Kidney tubule cell (primary cell): ENCODE measurements at places on chromosomes 5 and 9.

- no peak for DNase-seq
Observed at GRCh38 chr9:134590240-134591081, 51.1 kb upstream of the COL5A1 start.

- peak; percentile 82 for DNase-seq
Observed at GRCh38 chr9:112866662-112867274, 23.9 kb downstream of the SLC46A2 start.

DNA sequence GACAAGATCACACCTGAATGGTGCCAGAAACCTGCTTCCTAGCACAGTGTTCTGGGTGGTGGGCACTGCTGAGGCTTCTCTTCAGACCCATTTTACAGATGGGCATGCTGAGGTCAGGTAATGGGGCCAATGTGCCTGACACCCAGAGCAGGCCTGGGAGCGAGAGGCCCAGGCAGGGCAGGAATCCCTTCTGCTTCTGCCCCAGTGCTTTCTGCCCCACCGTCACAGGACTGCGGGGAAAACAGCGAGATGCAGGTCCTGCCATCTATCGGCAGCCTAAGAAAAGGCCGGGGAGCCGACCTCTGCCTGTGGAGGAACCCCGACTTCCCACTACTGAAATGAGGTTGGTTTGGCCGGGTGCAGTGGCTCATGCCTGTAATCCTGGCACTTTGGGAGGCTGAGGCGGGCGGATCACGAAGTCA, 22.8 kb upstream of the RNU6ATAC start:
- no peak for DNase-seq

GRCh38 chr5:173919443-173919842, 31.3 kb downstream of the CPEB4 start:
- peak; percentile 73 for DNase-seq

DNA sequence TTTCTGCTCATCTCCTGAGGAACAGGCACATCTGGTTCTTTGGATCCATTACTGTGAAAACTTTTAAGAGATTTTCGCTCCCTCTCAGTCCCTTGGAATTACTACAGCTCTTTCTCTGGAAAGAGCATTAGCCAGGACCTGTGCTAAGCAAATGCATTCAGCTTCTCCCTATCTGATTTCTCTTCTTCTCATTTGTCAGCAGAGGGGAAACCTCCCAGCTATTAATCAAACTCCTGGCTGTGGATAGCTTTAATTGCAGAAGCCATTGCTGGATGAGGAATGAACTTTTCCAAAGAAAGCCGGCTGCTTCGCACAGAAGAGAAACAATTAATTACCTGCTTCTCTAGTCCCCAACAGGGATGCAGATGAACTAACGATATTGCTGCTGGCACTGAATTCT, 37.9 kb downstream of the TLR4 start:
- DNase-seq, result no peak

DNA sequence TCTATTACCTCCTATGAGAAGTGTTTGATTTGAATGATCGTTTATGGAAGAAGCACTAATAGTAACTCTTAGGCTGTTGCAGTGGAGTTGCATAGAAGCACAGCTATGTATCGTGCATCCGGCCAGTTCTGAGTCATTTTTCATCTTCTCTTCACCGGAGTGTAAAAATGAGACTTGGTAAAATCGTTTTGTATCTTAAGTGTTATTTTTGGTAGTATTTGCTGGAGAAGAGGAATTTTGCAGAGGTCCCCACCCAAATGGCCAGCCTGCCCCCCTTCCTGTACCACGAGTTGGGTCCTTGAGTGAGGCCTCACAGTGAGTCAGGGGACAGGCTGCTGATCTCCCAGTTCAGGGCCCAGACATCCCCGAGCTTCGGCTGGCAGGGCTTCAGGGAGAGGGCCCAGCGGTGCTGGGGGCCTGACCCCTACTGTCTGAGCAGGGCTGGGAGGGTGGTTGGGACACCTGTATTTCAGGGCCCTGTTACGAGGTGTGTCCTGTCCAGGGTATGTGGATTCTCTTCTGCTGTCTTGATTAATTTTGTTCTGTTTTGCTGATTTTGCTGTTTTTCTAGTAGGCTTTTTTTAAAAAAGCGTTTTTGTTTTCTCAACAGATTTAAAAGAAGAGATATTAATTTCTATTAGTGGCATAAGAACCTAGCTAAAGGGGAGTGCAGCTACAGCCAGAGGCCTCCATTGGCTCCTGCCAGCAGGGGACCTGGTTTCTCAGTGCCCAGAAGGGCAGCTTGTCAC, 210.8 kb downstream of the TRIO start:
- DNase-seq, result no peak
